ENCODE measurements at places on chromosomes 3 and 15.
A peak's percentile ranks its signal among the peaks of the same experiment; 100 is the strongest.

GRCh38 chr15:92810418-92811138, 89.5 kb upstream of the CHD2 start:
- DNase-seq, result no peak

GRCh38 chr3:152964911-152965609, 130.1 kb downstream of the P2RY1 start:
- DNase-seq, result no peak

- no peak for DNase-seq
Observed at GRCh38 chr3:8888301-8888915, 74.9 kb downstream of the RAD18 start.

DNA sequence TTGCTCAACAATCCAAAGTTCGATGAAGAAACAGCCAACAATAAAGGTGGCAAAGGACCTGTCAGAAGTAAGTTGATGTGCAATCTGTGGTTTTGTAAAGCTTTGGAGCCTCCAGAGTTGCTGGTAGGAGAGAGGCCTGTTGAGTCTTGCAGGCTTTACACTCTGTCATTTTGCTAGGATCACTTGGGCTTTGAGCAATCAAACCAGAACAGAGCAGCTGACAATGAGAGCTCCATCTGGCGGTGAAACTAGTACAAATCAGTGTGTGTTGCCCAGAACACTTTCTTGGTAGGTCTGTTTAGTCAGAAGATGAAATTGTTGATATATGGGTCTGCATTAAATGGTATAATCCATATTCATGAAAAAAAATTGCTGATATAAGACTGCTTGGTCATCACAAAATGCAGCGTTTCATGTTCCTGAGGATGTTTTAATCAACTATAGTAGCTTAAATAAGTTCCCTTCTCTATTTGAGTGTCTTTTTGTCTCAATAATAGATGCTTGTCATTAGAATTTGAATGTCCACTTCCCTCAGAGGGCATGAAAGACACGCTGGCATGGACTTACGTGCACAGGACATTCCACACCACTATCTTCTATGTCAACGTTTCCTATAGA, 25.7 kb downstream of the TMOD2 start:
- peak; percentile 31 for DNase-seq

- no peak for DNase-seq
Observed at GRCh38 chr3:189099031-189099471, 72.7 kb upstream of the TPRG1 start.

Measured in activated T-cell treated with anti-CD3 and anti-CD28 coated beads for 48 hours (primary cell).